Activated CD4-positive, alpha-beta T cell treated with anti-CD3 and anti-CD28 coated beads, Interleukin-2, Interleukin-4, amounts not matched to agents 100 ng/mL and 50 ng/mL, durations not matched to agents 16 hours and 8 hours (primary cell): ENCODE measurements at places on chromosomes 5 and 9.

GRCh38 chr5:1498623-1499416 lies 24.9 kb downstream of the LPCAT1 start:
- DNase-seq = no peak

DNA sequence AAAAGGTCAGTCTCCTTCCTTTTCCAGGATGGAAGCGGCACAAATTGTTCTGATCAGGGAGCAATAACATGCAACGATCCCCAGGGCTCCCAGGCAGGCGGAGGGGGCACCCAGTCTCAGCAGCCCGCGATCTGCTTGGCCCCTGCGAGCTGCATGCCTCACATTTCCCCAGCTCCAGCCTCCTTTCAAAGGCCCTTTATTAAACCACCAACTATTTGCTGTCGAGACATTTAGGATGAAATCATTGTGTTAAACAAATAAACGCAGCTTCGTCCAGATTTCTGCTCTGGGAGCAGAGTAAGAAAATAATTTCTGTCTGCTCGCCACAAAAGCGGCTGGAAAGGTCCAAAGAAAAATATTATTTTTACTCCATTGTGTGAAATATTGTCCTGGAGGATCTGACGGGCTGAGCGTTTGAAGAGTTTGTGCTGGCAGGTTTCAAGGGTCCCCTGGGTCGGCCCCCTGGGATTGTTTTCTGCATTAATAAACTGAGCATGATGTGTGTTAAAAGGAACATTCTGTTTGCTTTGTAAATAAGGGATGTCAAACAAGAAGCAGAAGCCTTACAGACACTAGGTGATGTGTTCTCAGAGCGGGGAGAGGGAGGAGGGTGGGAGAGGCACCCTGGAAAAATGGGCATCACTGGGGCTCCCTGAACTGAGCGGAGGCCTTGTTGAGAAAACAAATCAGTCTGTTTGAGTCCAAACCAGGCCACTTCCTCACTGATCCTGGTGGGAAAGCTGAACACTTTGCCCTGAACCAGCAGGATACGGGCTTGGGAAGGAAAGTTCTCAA lies 110.1 kb downstream of the FOXD1 start:
- no peak for DNase-seq

GRCh38 chr5:121919046-121919445 lies 42.7 kb upstream of the SRFBP1 start:
- no peak for DNase-seq

DNA sequence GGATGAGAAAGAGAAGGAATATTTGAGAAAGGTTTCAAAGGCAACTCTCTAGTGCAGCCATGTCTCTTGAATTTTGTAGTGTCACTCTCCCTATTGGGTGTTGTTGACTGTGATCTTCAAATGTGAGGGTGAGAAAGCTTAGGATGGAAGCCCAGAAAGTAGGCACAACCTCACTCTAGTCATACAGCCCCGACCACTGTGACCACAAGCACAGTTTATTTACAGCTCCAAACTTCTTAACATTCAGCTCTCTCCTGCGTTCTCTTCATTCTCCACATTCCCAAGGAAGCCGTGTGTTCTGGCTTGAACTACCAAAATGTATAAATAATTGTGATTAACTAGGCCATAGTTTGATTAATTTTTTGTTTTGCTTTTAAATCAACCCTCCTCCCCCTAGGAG lies 542.9 kb downstream of the LRRC70 start:
- no peak for DNase-seq

DNA sequence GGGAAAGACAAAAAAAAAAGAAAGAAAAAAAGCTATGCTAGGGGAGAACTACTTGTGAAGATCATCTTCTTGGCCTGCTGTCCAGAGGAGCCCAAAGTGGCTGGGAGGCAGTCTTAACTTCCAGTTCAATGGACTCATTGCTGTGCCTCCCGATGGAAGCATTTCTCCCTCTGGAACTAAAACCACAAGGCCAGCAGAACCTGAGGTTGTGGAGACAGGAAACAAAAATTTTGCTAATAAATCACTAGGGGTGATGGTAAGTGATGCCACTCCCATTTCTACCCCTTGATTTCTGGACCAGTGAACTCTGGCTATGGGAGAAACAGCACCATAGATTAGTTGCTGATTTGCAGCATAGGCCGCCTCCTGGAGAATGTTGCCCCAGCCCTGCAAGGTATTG lies 123.4 kb upstream of the NFIL3 start:
- DNase-seq = no peak

- no peak for DNase-seq
These were observed 16.8 kb downstream of the RASGRF2 start for GRCh38 chr5:80976985-80977384.

DNA sequence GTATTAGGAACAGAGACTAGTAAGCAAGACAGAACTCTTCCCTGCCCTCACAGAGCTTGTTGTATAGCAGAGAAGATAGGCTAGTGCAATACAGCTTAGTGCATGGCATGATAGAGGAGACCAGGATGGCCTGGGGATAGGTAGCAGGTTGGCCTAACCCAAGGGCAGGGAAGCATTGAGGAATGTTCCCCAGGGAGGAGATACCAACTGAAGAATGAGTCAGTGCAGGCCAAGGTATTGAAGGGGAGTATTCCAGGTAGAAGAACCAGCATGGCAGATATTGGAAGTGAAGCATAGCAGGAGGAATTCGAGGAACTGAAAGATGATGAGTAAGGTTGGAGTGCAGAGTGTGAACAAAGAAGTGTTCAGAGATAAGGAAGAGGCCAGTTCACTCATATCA lies 138.6 kb upstream of the DHFR start:
- no peak for DNase-seq

- DNase-seq = no peak
These were observed 687.0 kb downstream of the CETN3 start for GRCh38 chr5:89722538-89722937.

DNA sequence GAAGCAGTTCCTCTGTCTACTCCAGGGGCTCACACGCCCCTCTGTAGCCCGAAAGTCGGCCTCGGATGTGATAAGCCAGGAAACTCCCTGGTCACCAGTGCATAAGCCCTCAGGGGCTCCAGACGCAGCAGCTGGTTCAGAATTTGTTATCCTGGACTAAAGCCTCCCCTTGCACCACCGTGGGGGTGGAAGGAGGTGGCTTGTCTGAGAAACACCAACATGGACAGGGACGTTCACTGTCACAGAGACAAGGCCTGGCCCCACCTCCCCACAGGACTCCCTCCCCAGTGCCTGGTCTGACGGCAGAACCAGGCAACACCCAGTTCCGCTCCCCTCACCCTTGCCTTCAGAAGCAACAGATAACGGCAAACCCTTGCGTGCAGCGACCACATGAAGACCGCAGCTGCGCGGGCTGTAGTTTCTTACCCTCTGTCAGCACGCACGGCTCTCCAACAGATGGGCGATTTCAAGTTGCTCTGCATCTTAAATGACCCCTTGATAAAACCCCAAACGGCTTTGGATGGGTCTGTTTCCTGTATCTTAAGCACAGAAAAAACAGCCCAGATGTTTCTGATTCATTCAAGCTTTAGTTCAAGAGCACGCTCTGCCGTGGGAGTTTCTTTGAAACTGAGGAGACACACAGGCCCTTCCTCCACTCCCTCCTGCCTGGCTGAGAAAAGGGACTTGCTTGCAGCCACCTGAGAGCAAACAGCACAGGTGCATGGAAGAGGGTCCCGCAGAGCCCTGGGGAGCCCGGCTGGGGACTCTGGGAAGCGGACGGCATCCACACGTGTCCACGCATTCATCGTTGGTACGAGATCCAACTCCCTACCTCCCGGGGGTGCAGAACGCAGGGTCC lies 44.7 kb upstream of the NKD2 start:
- peak; percentile 54 for DNase-seq

DNA sequence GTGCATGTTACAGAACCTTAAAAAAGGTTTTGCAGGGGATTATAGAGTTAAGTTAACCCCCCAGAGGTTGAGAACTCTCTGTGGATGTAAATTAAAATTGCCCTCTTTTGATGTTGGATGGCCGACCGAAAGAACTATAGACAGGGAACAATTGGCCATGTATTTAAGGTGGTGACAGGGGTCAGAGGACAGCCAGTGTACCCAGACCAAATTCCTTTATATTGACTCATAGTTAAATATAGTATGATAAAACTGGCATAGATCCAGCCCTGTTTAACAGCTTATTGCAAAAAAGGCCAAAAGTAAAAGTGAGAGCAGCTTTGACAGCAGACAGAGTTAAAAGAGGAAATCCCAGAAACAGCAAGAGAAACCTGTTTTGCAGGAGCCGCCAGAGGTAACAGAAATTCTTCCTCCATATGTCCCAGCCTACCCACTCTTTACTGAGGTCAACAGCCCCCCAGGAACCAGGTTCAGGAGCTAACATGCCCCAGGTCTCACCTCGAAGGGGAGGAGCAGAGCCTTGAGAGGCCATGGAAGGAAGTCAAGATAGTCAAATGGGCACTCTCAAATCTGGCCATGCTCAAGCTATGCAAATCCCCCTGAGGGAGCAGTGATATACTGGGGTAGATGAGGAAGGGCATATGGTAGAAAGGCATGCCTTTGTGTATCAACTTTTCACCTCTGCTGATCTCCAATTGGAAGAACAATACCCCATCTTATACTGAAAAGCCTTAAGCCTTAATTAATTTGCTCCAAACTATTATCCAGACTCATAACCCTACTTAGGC lies 156.4 kb upstream of the COX7C start:
- no peak for DNase-seq

GRCh38 chr5:141867651-141868050 lies 10.6 kb downstream of the PCDH1 start:
- DNase-seq = no peak

GRCh38 chr9:130578865-130579737 lies at the start of gene FUBP3:
TSS of gene FUBP3 (plus strand) at chr9:130579577. CDS start at chr9:130579681, 104 bp downstream.
- DNase-seq = peak; percentile 94

- no peak for DNase-seq
These were observed 21.0 kb downstream of the ATOX1 start for GRCh38 chr5:151737431-151737830.

DNA sequence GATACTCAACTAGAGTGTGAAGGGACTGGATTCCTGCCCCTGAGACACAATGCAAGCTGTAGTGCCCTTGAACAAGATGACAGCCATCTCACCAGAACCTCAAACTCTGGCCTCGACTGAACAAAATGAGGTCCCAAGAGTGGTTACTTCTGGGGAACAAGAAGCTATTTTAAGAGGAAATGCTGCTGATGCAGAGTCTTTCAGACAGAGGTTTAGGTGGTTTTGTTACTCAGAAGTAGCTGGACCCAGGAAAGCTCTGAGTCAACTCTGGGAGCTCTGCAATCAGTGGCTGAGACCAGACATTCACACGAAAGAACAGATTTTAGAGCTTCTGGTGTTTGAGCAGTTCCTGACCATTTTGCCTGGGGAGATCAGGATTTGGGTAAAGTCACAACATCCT lies 2.4 kb downstream of the ZNF483 start:
- peak; percentile 44 for DNase-seq

GRCh38 chr5:146249801-146250200 lies 46.4 kb downstream of the RBM27 start:
- DNase-seq = no peak

DNA sequence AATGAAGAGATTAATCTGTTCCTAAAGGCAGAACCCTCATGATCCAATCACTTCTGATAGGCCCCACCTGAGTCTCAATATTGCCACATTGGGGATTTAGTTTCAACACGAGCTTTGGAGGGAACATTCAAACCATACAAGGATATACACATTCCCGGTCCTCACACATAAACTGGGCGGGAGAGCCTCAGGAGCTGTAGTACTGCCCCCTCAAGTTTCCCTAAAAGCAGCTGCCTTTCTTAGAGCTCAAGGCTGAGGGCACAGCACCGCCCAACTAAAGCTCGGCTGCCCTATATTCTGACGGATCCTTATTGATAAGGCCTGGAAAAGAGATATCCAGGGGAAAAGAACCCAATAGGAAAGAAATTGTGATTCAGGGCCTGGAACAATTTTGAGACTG lies 83.0 kb downstream of the GADD45G start:
- no peak for DNase-seq

DNA sequence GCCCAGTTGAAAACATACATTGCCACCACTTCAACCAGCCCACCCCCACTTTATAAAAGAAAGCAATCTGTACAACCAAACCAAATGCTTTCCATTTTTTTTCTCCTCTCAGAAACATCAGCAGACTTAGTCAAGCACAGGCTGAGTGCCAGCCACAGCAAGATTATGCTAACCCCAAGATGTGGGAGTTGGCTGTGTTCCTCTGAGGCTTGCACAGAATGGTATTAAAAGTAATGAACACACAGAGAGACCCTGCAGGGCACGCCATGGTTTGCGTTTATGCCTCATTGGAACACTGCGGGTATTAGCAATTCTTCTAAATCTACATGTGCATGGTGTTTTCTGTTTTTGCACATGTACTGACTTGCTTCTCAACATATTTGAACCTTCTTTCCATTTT lies 419.9 kb upstream of the GRAMD2B start:
- no peak for DNase-seq

- no peak for DNase-seq
These were observed 3.6 kb downstream of the ERGIC1 start for GRCh38 chr5:172837640-172838039.

GRCh38 chr9:21974722-21975409 lies 19.3 kb downstream of the CDKN2A start:
- DNase-seq = no peak

- no peak for DNase-seq
These were observed 77.0 kb downstream of the GNAQ start for GRCh38 chr9:77954666-77955015.

DNA sequence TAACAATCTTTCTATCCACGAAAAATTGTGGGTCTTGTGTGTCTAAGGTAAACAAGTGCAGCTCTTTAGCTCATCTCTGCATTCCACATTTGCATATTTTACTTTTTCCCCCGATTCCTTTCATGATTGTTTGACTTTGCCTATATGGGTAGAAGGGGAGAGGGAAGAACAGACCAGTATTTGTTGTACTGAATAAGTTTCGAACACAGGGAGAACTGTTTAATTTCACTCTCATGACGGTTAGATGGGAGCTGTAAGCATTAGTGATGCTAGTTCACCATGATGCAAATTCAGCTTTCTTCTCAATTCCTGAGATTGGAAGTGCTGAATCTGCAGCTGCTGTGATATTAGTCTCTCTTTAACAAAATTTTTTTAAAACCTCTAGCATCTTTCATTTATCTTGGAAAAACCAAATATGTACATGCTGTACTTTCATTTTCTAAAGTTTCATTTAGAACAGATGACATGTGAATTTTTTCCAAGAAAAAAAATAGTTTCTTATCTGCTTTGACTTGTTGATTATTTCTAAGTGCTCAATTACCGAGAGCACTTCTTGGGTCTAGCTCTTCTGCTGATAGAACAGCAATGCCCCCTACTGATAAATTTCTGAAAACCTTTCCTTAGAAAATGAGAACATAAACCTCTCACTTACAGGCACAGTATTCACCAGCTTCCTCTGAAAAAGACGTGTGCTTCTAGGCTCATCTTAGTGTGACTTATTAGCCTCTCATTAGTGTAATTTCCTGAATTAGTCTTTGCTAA lies 149.5 kb downstream of the BAAT start:
- DNase-seq = peak; percentile 2
